ENCODE measurements at places on chromosomes 4 and X. TPM values are rescaled to one million over a fixed set of nuclear protein-coding genes. Genes with fewer than 3 reads are reported as not detected.

Gene TCP11X1
- not detected for total RNA-seq

Gene MEPE
- not detected for total RNA-seq

Gene PRKX
- total RNA-seq, result 18.8 TPM

Gene ODAM
- not detected for total RNA-seq

Gene TLR1
- 18.1 TPM for total RNA-seq

Gene ING2
- 6.3 TPM for total RNA-seq

Gene EMCN
- 26.5 TPM for total RNA-seq

Gene DEFB131A
- total RNA-seq, result not detected

Gene SSX2B
- not detected for total RNA-seq

Gene ART3
- total RNA-seq, result 0.68 TPM

Gene LGI2
- 10.3 TPM for total RNA-seq

Gene CCDC158
- 1.9 TPM for total RNA-seq

Gene CT45A10
- not detected for total RNA-seq

Gene HELT
- not detected for total RNA-seq

All from aorta (tissue), 5 donors.